ENCODE measurements at places on chromosomes 3 and 15. TPM values are rescaled to one million over a fixed set of nuclear protein-coding genes. Genes with fewer than 3 reads are reported as not detected.
A peak's percentile ranks its signal among the peaks of the same experiment; 100 is the strongest.

DNA sequence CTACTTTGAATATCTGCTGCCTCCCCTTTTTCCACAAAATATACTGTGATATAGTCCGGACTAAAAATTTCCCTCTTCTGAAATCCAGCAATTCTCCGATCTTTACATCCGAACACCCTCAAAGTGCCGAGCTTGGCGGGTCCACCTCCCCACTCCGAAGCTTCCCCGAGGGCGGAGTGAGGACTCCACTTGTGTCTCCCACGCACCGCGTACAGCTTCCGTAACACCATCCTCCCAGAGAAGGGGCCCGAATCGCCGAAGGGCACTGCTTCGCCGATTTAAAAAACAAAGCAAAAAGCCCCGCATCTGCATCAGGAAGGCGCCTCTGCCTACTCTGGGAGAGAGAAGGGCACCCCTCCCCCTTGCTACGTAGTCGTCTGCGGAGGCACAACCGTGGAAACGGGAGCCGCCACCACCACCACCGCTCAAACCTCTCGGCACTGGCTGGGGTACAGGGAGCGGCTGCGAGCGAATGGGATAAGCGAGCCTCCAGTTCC, 551 bp downstream of the NCBP2 start:
- peak; percentile 43 for DNase-seq

- no peak for DNase-seq
Measured at GRCh38 chr3:192253138-192253887, 474.0 kb downstream of the FGF12 start.

DNA sequence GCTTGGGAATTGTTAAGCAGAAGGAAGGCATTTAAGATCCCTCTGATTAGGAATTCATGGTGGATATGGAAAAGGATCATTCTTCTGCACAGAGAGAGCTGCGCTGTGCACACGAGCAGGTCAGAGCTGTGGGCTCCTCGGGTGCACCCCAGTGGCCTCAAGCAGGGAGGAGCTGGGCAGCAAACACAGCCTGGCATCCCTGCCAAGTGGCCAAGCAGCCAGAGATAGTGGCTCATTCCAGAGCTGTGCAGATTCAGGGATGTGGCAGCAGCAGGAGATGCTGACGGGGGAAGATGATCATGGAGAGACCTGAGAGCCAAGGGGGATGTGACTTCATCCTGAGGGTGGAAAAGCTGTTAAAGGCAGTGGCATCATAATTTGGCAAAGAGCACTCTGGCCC, 55.9 kb downstream of the LRRK1 start:
- no peak for DNase-seq

DNA sequence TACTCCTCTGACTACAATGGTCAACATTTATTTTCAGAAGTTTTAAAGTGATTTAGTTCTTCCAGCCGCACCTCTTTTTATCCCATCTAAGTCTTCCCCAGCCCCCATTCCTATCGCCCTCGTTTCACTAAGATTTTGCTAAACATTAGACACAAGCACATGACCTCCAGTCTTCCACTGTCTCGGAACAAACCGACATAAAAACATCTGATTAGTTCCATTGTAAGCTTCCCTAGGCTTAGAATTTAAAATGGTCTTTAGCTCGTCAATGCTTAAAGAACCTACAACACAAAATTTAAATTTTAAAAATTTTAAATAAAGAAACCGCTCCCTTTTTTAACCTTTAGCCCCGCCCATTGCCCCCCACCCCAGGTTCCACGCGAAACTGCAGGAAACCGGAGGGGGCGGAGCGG, 284 bp upstream of the TSC22D2 start:
- DNase-seq = no peak

GRCh38 chr3:197335428-197336132, 37.2 kb upstream of the DLG1 start:
- DNase-seq = no peak

GRCh38 chr3:141128126-141128777, 77.1 kb downstream of the SPSB4 start:
- no peak for DNase-seq

DNA sequence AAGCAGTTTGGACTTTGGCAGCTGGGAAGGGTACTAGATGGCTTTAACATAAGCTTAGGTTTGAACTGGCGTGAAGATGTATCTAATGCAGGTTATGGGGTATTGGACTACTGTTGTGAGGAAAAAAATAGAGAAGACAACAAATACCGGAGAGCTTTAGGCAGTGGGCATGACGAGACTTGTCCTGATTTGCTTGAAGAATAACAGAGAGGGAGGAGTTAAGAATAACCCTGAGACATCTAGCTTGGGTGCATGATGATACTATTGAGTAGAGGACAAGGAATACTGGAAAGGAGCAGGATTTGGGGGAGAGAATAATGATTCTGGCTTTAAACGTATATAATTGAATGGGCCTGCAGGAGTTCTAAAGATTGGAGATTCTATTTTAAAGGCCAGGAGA, 249.5 kb upstream of the AZI2 start:
- DNase-seq = no peak

- no peak for DNase-seq
Measured at GRCh38 chr15:61157933-61158332, 71.2 kb downstream of the RORA start.

DNA sequence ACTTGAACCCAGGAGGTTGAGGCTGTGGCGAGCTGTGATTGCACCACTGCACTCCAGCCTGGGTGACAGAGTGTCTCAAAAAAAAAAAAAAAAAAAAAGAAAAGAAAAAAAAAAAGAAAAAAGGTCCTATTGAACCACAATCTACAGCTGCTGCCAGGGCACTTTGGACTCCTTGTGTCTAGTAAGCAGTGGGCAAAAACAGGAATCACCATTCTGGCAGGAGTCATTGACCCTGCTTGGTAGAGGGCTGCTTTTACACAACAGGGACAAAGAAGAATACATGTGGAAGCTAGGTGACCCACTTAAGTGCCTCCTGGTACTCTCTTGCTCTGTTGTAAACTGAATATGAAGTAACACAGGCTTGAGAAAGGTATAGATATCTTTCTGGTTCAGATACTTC, 14.6 kb upstream of the PCCB start:
- no peak for DNase-seq

GRCh38 chr3:27626596-27627118, 95.5 kb downstream of the EOMES start:
- no peak for DNase-seq

DNA sequence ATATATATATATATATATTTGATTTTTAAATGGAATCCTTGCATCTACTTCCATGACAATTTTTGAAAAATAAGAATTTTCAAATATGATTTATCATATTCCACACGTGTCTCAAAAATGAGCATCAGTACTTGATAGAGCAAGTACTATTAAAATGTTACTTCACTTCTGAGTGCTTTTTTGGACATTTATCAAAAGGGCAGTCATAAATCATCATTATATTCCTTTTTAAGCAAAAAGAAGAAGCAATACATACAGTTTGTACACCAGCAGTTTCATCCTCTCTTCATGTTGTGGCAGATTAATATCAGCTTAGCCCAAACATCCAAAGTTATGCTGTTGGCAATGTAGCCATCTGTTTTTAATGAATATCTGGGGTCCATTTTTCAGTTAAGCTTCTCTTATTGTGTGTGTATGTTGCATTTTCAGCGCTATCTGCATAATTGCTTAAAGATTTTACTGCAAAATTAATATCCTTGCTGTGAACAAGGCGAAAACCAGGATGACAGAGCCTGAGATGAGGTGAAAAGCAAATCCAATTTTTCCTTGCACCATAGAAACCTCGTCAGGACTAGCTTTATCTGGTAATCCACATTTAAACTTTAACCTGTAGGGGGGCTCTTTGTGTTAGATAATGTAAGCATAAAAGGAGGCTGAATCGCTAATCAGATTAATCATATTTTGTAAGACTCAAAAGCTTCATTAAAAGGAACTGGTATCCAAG, 604.9 kb upstream of the AGTR1 start:
- no peak for DNase-seq

DNA sequence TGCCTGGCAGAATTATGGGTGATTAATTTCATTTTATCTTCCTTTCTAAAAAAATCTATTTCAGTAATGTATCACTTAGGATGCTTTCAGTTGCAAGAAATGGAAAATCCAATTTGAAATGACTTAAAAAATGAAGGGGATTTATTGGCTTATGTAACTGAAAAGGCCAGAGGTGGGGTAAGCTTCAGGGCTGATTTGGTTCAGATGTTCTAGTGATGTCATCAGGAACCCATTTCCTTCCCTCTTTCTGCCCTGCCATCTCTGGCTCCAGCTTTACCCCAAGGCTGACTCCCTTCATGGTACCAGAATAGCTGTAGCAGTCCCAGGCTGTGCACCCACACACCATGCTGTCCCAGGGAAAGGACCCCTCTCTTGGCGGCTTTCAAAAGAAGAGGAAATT, 18.5 kb upstream of the REC114 start:
- no peak for DNase-seq

DNA sequence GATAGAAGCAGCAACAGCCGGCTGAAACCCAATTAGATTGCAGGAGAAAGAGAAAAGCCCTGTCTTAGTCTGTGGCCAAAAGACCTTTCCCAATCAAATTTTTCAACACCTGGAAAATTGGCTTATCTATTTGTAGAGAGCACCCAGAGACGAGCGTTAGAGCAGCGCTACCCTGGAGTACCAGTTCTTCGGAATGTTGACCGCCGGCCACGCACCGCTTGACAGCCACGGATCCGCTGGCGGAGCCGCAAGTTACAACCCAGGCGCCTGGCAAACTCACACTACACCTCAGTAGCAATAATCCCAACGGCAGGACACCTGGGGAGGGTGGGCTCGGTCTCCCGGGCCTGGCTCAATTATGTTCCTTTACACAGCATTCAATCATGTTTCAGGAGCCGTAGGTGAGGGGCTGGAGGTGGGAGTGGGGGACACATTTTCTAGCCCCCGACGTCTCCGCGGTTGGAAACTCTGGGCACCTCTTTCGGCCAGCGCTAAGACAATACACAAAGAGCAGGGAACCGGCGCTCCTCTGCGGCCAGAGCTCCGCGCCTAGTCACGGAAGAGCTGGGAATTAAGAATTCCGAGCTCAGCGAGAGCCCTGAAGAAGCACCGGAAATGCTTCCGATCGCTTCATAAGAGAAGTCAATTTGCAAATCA, 1.2 kb downstream of the MB21D2 start:
- peak; percentile 5 for DNase-seq

GRCh38 chr3:129543999-129544398, 1.0 kb downstream of the H1-8 start:
- no peak for DNase-seq

GRCh38 chr3:169769287-169770181, at the start of gene ACTRT3:
ACTRT3 (minus strand) TSS chr3:169769561; CDS start chr3:169769520, 41 bp downstream.
- peak; percentile 71 for DNase-seq

GRCh38 chr3:119494597-119494996, 3.8 kb upstream of the TIMMDC1 start:
- DNase-seq = no peak

DNA sequence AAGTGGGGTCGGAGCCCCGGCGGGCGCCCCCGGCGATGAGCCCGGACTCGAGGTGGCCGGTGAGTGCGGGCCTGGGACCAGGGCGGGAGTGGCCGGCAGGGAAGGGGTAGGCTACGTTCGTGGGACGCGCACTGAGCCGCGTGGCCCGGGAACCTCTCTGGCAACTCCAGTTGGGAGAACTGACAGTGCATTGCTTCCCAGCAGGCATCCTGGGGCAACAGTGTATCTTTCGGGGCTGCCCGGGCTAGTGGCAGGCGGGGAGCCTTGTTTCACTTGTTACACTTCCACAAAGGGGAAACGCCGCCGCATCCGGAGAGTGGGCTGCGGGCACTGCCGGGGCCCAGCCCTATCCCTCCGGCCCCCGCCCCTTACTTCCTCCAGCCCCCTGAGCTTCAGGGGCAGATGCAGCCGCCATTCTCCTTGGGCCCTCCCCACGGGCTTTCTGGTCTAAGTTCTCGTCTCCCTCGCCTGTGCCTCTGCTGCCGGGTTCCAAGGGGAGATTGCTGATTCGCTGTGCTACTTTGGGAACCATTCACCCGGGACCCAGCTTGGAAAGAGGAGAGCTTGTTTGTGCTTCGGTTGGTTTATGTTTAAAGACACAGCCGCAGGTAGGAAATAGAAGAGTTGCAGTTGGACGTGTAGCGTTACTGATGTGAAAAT, 675 bp downstream of the BRPF1 start:
- no peak for DNase-seq

- DNase-seq = peak; percentile 3
Measured at GRCh38 chr3:136250903-136251460, 842 bp downstream of the PCCB start.

DNA sequence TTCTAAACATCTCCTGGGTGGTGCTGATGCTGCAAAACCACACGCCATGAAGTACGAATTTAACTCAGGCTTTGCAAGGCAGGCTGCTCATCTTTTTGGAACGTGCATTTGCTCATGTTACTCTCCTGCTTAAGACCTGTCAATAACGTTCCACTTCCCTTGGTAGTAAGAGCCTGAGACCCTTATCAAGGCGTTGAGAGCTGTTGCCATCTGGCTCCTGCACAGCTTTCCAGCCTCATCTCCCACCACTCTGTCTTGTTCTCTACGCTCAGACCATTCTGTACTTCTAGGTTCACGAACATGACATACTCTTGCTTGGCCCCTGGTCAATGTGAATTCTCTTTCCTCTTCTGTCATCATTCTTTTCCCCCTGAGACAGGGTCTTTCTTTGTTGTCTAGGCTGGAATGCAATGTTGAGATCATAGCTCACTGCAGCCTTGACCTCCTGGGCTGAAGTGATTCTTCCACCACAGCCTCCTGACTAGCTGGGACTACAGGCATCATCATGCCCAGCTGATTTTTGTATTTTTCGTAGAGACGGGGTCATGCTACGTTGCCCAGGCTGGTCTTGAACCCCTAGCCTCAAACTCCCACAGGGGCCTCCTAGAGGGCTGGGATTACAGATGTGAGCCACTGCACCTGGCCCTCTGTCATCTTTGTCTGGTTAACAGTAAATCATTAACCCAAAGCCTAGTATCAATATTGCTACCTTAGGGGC, 202.8 kb downstream of the CADPS start:
- no peak for DNase-seq

DNA sequence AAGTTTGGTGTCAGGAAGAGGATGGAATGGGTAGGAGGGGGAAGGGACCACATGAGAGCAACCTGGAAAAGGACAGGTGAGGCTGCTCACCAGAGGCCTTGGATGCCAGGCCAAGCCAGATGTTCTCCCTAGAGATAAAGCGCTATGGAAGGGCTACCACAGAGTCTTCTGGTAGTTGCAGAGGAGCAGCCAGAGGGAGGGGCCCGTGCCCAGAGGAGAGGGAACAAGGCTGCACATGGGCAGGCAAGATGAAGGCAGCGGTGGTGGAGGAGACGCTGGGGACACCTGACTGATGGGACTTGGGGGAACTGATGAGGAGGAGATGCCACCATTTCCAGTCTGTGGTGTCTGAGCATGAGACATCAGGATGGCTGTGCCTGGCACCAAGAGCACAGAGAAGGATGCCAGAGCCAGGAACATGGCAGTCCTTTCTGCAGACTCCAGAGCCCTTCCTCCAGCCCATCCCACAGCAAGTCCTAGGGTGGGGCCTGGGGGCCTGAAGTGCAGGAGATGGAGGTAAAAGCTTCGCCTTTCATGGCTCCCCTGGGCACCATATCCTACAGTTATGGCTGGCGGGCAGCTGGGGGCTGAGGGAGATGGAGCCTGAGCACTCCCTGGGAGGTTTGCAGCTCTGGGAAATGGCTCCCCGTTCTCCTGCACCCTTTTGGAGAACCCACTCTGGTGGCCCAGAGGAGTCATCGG, 103.0 kb downstream of the ETFA start:
- no peak for DNase-seq

- no peak for DNase-seq
Measured at GRCh38 chr3:196962108-196962929, 6.3 kb downstream of the PIGZ start.

The MESP1 gene
- total RNA-seq = 1.2 TPM

The ZMAT3 gene
- 9.8 TPM for total RNA-seq

The PAQR5 gene
- total RNA-seq = 0.21 TPM

The RHOV gene
- 0.80 TPM for total RNA-seq

The ZIC1 gene
- total RNA-seq = 54.3 TPM

The TMEM158 gene
- 10.6 TPM for total RNA-seq

The EOMES gene
- not detected for total RNA-seq
